ENCODE measurements at places on chromosomes 1 and 21.

- no peak for DNase-seq
Observed at GRCh38 chr21:37993071-37993470, 76.8 kb upstream of the KCNJ6 start.

DNA sequence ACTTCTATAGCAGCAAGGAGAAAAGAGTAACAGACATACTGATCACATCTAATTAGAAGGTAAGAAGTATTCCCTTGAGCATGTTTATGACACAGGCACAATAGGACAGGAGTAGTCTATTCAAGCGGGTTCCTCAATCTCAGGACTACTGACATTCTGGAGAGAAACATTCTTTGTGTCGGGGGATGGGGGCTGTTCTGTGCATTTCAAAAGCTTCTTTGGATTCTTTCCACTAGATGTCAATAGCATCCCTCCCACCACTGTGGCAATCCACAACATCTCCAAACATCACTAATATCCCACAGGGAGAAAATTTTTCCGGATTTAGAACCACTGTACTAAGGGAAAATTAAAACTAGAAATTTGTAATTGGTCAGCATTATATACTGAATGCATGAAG is 56.9 kb downstream of the ADAMTS5 start:
- no peak for DNase-seq

DNA sequence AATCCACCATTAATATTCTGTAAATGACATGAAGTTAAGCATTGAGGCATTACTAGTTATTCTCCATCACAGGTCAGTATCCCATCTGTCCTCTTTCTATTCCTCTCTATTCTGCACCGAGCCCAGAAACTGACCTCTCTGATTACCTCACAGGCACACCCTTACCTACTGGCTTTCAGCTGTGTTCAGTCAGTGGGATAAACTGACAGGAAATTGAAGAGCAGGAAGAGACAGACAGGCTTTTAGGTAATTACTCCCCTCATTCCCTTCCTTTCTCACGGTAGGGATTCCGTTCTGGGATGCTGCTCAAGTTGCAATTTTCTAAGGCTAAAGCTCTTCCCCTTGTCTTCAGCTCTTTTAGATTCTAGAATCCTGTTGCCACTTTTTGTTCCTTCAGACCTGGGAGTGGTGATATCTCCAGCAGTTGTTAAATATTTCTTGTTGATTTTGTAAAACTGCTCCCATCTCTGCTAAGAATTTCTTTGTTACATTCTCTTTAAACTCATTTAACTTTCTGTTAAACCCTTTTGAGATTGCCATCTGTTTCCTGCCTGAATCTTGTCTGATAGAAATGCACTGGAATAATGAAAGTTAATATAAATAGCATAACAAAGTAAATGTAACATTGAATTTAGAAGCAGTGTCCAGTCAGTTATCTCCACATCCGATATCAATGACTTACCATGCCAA is 1063.4 kb downstream of the PLA2G4A start:
- DNase-seq = no peak

GRCh38 chr1:217982331-217983050 is 302.6 kb upstream of the RRP15 start:
- no peak for DNase-seq

DNA sequence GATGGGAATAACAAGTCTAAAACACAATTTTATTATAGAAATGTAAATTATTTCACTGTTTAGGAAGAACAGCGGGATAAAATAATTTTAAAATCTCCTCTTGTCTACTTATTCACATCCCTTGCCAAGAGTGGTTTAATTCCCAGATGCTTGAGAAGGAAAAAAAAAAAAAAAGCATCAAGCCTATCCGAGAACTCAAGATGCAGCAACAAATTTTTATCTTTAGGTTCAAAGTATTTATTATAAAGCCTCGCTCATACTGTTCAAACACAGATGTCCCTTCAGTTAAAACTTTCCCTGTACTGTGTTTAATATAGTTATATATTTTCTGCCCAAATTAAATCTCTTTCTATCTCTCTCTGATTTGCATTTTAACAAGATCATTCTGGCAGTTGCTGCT is 1615.8 kb downstream of the PLA2G4A start:
- no peak for DNase-seq

DNA sequence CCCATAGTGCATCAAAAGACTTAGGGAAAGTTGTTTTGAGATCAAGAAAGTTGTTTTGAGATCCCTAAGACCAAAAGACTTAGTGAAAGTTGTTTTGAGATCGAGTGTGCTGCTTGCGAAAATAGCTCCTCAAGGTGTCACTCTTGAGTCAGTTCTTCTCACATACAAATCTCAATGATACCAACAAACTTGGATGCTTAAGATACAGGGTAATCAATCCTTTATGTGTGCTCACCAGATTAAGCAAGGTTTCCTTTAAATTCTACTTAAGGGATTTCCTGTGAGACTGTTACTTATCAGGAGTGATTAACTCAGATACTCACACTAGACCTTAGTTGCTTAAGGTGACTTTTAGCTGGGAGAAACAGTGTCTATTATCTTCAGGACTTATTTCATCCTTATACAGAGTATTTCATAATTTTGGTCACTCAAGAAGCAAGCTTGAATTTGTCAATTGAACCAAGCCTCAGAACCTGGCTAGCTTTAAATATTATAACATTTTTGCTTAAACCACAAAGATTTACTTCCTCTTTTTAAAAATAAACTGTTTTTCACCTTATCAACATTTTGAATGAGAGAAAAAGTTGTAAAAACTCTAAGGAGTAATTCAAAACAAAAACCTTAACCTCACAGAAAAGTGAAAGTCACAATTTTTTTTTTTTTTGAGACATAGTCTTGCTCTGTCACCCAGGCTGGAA is 8.0 kb upstream of the RLF start:
- DNase-seq = peak; percentile 62

GRCh38 chr1:152179566-152179965 is 20.5 kb upstream of the RPTN start:
- no peak for DNase-seq

GRCh38 chr1:24764848-24765247 is 19.6 kb downstream of the CLIC4 start:
- no peak for DNase-seq

DNA sequence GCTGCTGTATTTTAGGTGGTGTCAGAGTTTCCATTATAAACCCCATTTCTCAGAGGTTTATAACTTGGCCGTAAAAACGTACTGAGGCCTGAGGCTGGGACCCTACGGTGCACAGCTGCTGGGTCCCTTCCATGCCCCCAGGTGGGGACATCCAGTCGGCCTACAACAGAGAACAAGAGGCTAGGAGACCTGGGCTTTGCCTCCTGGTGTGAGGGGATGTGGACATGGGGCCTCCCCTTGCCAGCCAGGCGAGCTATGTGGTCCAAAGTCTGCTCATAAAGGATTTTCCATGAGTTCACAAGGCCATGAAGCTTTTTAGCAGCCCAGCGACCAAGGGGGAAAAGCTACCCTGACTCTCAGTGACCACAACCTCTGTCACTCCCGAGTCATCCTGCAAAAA is 261.5 kb upstream of the VAMP3 start:
- DNase-seq = no peak

- no peak for DNase-seq
Observed at GRCh38 chr1:27614625-27615344, 10.8 kb upstream of the AHDC1 start.

DNA sequence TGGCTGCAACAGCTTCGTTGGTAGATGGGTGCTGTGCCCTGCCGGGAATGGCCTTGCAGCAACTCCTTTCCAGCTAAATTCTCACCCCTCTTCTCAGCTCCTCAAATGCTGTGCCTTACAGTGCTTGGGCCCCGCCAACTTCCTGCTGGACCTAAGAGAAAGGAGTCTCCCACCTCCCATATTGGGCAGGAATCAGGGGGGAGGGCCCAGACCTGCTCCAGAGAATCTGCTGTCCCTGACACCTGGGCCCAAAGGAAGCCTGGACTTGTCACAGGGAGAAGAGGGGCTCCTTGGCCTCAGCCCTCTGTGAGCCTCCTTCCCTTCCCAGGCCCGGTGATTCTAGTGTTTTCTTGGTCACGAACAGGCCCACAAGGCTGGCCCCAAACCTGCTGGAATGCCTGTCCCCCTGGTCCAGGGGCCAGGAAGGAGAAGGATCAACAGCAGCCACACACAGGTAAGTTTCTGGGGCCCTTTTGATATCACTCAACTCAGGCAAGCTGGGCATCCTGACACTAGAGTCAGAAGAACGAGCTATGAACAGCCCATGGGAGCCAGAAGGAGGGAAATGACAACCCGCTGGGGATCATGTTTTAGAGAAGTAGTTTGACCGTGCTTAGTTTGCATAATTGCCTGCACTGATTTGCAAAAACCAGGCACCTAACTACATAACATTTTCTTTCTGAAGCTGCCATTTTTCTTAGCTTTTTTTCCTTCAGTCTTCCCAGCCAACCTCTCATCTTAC is 86.2 kb downstream of the CD247 start:
- DNase-seq = no peak

DNA sequence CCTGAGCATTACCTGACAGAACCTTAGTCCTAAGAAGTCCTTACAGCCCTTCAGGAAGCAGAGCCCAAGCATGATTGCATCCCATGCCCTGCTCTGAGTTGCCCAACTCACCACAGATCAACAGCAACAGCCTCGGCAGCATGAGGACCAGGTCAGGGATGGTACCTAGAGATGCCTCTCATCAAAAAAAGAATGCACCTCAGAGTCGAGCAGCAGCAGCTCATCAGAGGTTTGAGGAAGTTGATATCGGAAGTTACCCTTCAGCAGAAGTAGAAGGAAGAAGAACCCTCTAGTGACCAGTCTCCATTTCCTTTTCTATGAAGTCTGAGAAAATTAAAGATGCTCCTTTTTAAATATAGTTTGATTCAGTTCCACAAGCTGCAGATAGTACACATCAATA is at the start of gene FCRL1:
Gene FCRL1, minus strand, starts transcription at position 225 of the 400 bp plus-strand sequence. Its CDS starts 83 bp downstream, at position 142.
- no peak for DNase-seq

GRCh38 chr1:61951731-61952580 is 209.7 kb downstream of the PATJ start:
- DNase-seq = no peak

DNA sequence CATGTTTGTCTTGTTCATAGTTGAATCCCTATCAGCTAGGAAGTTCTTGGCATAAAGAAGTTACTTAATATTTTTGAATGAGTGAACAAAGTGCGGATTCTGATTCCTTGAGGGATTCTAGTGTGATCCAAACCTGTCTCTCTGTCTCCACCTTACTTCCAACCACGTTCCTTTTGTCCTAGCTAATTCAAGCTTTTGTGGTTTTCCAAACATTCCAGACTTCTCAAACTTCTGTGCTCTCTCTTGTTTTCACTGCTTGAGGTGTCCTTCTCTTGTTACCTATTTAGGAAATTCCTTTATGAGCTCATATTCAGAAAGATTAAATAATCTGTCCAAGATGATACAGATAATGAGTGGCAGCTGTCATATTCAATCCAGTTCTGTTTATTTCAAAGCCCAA is 353.2 kb downstream of the PTBP2 start:
- DNase-seq = no peak

GRCh38 chr1:193952778-193953374 is 766.5 kb upstream of the B3GALT2 start:
- no peak for DNase-seq

DNA sequence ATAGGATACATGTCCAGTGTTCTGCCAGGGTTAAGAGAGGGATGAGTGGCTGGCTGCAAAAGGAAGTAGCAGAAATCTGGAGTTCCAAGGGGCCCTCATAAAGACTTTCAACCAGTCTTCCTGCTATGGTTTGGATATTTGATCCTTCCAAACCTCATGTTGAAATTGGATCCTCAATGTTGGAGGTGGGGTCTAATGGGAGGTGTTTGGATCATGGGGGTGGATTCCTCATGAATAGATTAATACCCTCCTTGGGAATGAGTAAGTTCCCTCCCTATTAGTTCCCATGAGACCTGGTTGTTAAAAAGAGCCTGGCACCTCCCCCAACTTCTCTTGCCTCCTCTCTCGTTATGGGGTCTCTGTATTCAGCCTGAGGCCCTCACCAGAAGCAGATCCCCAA is 10.1 kb upstream of the GNG12 start:
- no peak for DNase-seq

Measured in midbrain (tissue), 1 donor.